Vagina (tissue), 2 donors: ENCODE measurements at places on chromosomes 3 and 15. TPM values are rescaled to one million over a fixed set of nuclear protein-coding genes. Genes with fewer than 3 reads are reported as not detected.

CPNE9 gene
- total RNA-seq, result not detected

DNA sequence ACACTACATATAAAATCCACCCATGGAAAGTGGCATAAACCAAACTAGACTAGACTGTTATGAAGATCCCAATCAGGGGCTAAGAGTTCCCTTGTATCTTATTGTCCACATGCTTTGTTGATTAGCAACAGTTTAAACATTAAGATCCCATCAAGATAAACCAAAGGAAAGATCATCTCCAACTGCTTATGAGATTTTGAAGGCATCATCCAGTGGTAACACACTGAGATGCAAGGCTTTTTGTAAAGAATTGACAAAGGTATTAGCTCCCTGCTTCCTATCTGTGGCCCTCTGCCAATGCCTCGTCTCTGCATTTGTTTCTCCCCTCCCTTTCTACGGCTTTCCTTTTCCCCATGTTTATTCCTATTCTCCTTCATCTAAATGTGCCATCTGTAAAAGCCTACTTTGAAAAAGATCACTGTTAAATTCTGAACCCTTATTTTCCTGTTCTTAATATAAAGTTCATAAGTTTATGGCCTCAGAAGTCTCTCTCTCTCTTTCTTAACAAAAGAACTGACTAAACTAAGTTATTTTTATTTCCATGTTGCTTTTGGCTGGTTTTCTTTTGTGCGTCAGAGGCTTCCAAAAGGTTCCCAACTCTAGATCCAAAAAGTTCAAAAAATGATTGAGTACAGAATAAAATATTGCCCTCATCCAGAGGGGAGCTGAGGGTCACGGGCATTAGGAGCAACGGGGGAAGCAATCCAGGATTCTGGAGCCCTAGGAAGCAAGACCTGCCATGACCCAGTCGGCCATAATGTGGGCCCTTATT, 5.5 kb downstream of the PLD1 start:
- peak overlapping the region; percentile 80 for H3K27ac ChIP-seq
- DNase-seq, result no peak
- no peak overlapping the region for H3K4me3 ChIP-seq
- H3K36me3 ChIP-seq, result no peaks in the 10 kb centered on the region
- H3K27me3 ChIP-seq, result no peaks in the 10 kb centered on the region

GRCh38 chr3:2861920-2862319, 248.3 kb downstream of the IL5RA start:
- H3K4me3 ChIP-seq, result no peak overlapping the region
- no peak for DNase-seq
- no peak overlapping the region for H3K27ac ChIP-seq
- no peaks in the 10 kb centered on the region for H3K27me3 ChIP-seq
- no peaks in the 10 kb centered on the region for H3K36me3 ChIP-seq

- no peaks in the 10 kb centered on the region for H3K27me3 ChIP-seq
- no peaks in the 10 kb centered on the region for H3K36me3 ChIP-seq
- no peak for DNase-seq
- H3K27ac ChIP-seq, result no peak overlapping the region
- peaks cover 35% of the 10 kb centered on the region for H3K4me1 ChIP-seq
Measured at GRCh38 chr3:177710506-177710905, 513.2 kb upstream of the TBL1XR1 start.

- H3K27me3 ChIP-seq, result no peaks in the 10 kb centered on the region
- DNase-seq, result no peak
- H3K27ac ChIP-seq, result no peak overlapping the region
- H3K4me3 ChIP-seq, result no peak overlapping the region
- H3K4me1 ChIP-seq, result peaks cover 5% of the 10 kb centered on the region
Measured at GRCh38 chr15:72178976-72179585, 18.5 kb downstream of the GRAMD2A start.

- DNase-seq, result peak; percentile 85
- peaks cover 52% of the 10 kb centered on the region for H3K4me1 ChIP-seq
- no peak overlapping the region for H3K4me3 ChIP-seq
- H3K27ac ChIP-seq, result peak overlapping the region; percentile 95
- no peaks in the 10 kb centered on the region for H3K36me3 ChIP-seq
Measured at GRCh38 chr3:38031022-38031994, 1.9 kb upstream of the PLCD1 start.

DNA sequence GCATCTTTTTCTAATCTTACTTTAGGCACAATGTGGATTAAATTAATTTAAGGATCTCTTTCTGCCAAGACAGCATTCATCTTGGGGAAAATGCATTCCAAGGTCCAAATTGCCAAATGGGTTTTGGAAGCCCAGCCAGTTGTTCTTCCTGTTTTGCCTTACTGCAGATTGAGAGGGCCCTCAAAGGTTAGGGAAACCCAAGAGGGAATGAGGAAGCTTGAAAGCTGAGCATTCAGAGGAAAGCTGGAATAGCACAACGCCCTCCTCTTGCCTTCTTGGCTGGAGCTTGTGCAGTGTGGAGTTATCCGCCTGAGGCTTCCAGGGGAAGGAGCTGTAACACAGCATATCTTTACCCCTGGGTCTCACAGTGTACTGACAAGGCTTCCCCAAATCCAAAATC, 18.2 kb upstream of the SACM1L start:
- no peaks in the 10 kb centered on the region for H3K27me3 ChIP-seq
- H3K4me3 ChIP-seq, result no peak overlapping the region
- H3K27ac ChIP-seq, result peak overlapping the region; percentile 37
- H3K4me1 ChIP-seq, result peaks cover 59% of the 10 kb centered on the region
- no peak for DNase-seq

SCN11A gene
- total RNA-seq, result not detected
